ENCODE measurements at places on chromosomes 1 and 21.

- DNase-seq = no peak
Observed at GRCh38 chr1:215250913-215251312, 168.4 kb downstream of the KCNK2 start.

GRCh38 chr1:12415038-12415466 lies 185.2 kb downstream of the VPS13D start:
- DNase-seq = no peak

GRCh38 chr1:244945109-244945671 lies 80.8 kb upstream of the HNRNPU start:
- no peak for DNase-seq

DNA sequence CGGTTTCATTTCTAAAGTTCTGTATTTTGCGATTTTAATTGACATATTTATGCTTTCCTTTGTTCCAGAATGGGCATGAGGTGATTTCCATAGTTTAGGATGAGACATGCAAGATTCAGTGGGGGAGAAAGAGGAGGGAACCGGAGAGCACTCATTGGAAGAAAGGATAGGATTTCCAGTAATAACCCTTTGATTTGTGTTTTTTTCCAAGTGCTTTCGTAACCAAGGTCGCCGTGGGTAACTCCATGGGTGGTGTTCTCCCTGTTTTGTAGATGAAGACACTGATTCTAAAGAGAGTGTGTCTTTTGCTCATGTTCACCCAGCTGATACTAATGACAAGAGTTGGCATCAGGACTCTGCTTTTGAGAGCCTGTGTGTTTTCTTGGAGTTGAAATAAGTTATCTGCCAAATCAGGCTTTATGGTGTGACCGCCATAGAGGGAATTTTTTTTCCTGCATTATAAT lies 170.1 kb downstream of the DHRS3 start:
- no peak for DNase-seq

- DNase-seq = no peak
Observed at GRCh38 chr1:4062041-4062440, 162.0 kb upstream of the C1orf174 start.

Measured in activated CD4-positive, alpha-beta T cell treated with anti-CD3 and anti-CD28 coated beads for 48 hours (primary cell).